Dorsolateral prefrontal cortex (tissue), 122 donors: ENCODE measurements at places on chromosomes 2 and 18.

DNA sequence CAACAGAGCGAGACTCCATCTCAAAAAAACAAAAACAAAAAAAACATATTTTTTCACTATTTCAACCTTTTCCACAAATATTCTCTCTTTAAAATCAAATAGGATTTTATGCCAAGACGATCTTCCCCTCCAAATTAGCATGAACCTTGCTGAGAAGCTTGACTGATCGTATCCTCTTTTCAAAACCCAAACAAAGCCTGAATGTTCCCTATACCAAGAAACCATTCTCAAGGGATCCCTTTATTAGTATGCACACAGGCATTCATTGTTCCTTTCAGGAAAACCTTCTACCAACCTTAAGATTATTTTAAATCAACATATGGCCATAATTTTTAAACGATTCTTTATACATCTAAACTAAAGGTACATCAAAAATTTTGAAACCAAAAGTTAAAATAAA lies 6.3 kb downstream of the SPIRE1 start:
- no peak for DNase-seq

GRCh38 chr2:29035016-29035745 lies 39.1 kb downstream of the PCARE start:
- DNase-seq = no peak

DNA sequence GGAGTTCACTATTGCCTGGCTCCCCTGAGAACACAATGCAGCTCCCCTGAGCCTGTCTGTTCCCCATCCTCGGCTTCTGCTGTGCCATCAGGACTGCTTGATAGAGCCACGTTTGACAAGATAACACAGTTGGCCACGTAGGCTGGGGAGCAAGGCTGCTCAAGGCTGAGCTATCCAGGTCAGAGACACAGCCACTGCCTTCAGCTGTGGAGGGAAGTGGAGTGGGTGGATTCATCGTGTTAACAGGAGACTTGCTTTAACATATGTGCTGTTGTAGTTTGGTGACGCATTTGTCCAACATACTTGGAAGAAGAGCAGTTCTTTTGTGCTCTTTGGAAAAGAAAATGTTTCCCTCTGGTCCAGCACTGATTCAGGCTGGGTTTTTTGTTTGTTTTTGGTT lies 68.8 kb downstream of the WDSUB1 start:
- DNase-seq = peak; percentile 42

DNA sequence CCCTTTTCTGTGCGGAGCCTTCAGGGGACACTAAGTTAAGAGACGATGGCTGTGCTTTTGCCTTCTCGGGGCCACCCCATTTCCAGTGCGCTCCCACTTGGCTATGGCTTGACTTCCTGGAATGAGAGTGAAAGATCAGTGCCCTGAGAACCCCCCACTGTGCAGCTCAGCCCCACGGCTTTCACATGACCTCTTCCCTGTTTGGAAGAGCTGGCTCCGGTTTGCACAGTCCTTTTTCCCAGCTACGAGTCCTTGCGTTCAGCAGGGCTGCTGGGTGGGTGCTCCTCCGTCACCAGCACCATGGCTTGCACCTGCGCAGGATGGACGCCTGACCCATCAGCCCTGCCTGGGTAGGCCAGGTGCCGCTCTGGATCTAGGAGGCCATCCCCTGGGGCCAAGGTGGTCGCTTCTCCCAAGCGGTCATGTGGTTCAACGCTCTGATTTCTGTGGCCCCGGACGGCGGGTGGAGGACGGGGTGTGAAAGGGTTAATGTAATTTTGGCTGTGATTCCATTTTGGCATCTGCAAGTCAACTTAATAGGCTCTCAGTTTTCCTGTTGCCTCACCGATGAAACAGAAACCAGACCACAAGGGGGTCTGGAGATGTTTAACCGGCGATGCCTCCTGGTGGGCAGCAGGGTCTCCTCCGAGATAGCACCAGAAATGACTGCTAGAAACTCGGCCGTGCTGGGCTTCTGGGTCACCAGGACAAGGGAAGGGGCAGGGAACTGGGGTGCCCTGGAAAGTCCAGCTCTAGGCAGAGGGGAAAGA lies 113.1 kb upstream of the HAAO start:
- DNase-seq = no peak

- DNase-seq = no peak
Measured at GRCh38 chr2:176745543-176746200, 466.9 kb upstream of the HNRNPA3 start.

DNA sequence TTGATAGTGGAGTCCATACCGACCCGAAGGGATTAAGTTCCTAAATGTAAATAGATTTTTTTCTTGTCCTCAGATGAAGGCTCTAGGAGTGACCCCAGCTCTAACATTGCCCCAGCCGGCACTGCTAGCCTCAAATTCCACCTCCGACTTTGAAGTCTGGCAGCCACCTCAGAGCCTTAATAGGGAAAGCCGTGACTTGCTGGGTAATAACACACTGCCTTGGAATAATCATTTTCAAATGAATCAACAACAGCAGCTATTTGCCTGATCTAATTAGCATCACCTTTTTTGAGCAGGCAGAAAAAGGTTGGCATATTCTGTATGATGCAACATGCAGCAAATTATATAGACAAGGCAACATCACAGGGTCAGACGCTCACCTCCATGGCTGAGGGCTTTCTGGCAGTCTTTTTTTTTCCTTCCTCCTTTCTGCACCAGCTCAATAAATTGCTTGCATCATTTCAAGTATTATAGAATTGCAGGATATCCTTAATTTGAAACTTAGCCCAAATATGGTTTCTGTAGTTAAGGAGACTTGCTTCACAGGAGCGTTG lies 276.5 kb upstream of the ATP5MC3 start:
- no peak for DNase-seq

- DNase-seq = peak; percentile 22
Measured at GRCh38 chr2:128320192-128320905, 1.7 kb upstream of the HS6ST1 start.

- DNase-seq = no peak
Measured at GRCh38 chr2:217827430-217828201, 175.2 kb downstream of the TNS1 start.

GRCh38 chr18:58662118-58662517 lies 9.1 kb upstream of the MALT1 start:
- no peak for DNase-seq

DNA sequence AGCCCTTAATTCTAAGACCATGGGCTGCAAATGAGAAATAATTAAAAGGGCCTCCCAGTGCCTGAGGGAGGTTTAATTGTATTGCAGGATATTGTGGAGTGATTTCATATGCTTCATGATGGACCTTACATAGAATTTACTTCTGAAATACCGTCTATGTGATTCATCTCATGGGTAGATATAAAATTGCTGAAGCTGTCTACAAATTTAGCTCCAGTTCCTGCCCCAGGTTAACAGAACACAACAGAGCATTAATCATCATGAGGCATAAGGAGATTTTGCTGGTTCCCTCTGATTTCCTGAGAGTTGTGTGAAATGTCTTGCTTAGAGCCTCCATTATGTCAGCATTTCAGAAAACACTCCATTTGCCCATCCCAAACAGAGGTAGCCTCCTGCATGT lies 770 bp downstream of the UPP2 start:
- DNase-seq = no peak

- no peak for DNase-seq
Measured at GRCh38 chr2:85771486-85771885, 17.7 kb downstream of the ATOH8 start.

GRCh38 chr2:81647715-81648230 lies 1343.2 kb upstream of the LRRTM1 start:
- no peak for DNase-seq

- DNase-seq = no peak
Measured at GRCh38 chr2:7133521-7133920, 216.3 kb downstream of the RNF144A start.

DNA sequence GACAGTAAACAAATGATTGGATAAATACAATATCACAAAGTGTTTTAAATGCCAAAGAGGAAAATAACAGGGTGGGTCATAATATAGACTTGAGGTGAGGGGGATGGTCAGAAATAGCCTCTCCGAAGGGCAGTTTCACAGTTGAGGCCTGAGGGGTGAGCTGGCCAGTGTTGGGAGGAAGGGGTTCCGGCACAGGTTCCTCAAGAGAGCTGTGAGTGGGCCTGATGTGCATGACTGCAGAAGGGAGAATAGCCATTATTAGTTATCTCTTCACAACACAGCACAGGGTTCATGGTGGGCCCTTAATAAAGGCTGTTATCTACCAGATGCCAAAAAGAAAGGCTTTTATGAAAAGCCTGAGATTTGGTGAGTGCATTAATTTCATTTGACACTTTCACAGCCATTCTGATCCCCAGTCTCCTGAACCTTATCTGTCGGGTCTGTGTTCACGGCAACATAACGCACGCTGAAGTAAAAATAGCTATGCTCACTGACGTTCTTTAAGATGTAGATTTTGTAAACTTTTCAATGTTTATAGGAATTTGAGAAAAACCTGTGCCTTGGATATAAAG lies 39.6 kb downstream of the POLR1A start:
- no peak for DNase-seq

GRCh38 chr2:53969968-53970723 lies 647 bp downstream of the PSME4 start:
- DNase-seq = no peak

DNA sequence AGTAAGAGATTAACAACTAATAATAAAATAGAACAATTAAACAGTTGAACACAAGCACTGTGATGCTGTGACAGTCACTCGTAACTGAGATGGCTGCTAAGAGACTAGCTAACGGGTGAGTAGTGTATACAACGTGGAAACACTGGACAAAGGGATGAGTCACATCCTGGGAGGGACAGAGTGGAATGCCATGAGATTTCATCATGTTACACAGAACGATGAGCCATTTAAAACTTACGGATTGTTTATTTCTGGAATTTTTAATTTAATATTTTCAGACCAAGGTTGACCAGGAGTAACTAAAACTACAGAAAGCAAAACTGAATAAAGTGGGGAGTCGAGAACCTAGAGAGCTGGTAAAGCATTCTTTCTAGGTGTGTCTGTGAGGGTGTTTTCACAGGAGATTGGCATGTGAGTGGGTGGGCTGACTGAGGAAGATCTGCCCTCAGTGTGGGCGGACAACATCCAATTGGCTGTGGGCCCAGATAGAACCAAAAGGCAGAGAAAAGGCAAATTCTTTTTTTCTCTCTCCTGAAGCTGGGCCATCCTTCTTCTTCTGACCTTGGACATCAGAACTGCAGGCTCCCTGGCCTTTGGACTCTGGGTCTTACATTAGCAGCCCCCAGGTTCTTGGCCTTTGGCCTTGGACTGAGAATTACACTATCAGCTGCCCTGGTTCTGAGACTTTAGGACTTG lies 14.6 kb downstream of the TMSB10 start:
- no peak for DNase-seq

DNA sequence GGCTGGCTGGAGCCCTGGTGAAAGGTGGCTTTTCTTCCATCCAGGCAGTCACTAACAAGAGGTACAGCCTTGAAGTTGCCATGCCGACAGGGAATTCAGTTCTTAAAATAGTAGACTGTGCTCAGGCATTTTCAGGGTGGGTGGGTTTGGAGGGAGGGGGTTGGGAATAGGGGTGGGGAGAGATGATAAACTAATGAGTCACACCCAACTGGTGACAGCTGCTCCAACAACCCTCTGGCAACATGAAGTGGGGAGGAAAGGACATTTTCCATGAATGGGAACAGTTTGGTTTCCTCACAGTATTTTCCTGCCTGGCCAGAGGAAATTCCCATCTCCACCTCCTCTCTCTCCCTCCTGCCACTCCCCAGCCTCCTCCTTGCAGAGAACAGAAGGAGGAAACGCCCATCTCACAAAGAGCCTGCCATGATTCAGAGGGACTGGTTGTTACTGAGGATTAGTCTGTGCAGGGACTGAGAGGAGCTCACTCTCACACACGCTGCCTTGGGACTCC lies 113.0 kb upstream of the SLC1A4 start:
- DNase-seq = peak; percentile 63

- DNase-seq = no peak
Measured at GRCh38 chr2:235833971-235834620, 334.1 kb downstream of the GBX2 start.

GRCh38 chr2:217086038-217086522 lies 226.2 kb upstream of the TNP1 start:
- DNase-seq = no peak

- DNase-seq = no peak
Measured at GRCh38 chr2:41187376-41188122, 735.7 kb upstream of the SLC8A1 start.

DNA sequence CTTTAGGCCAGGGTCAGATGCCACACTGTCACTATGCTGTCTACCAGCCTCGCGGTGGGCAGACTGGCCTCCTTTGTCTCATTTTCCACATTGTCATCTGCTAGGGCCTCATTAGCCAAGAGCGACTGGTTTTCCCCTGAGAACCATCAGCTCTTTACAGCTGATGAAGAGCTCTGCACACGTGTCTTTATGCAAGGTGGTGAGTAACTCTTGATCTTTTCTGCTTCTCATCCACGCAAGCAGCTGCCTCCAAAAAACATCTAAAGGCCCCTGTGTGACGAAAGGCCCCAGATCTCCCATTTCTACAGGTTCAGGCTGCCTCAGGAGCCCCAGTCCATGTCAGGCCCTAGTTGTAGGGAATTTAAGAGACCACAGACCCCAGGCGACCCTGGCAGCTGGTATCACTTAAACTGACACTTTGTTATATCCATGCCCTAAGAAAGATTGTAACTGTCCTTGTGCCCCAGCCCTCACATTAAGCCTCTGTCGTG lies 52.9 kb downstream of the DPYSL5 start:
- no peak for DNase-seq

DNA sequence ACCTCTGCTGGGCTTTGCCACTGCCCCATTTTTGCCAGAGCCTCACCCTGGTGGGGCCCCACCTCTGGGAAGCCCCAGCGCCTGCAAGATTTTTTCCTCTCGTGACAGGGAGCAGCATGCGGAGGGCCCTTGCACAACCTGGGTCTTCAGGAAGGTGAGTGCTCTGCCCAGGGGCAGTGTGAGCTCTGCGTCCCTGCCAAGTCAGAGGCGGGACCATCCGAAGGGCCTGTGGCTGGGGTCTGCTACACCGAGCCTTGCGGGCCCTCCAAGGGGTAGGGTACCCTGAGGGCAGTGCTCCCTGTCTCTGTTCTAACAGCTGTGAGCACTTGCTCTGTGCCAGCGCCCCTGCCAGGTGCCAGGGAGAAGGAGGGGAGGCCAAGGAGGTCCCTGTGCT lies 5.8 kb upstream of the ODC1 start:
- DNase-seq = no peak

- no peak for DNase-seq
Measured at GRCh38 chr2:14557111-14557510, 75.4 kb upstream of the LRATD1 start.

GRCh38 chr2:177983183-177983788 lies 89.3 kb downstream of the PDE11A start:
- DNase-seq = peak; percentile 11

DNA sequence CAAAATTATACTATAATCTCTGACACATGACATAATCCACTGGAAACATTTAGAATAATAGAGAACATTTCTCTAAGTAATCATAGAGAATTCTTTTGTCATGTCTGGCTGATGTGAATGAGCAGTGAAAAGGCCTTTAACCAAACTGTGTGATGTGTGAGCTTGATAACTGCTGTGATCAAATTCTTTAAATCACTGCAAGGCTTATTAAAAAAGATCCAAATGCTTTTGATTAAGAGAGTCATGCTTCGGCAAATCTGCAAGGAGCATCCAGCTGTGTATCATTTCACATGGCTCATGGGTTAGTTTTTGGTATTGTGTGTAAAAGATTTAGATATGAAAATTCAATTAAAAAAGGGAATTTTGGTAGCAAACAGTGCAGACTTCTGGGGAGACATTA lies 58.6 kb upstream of the TFPI start:
- no peak for DNase-seq
